ENCODE measurements at places on chromosomes 12 and 14.

- DNase-seq: no peak
These were observed 97.4 kb downstream of the KICS2 start for GRCh38 chr12:64124511-64125197.

GRCh38 chr14:32303865-32304264, 25.2 kb upstream of the AKAP6 start:
- no peak for DNase-seq

DNA sequence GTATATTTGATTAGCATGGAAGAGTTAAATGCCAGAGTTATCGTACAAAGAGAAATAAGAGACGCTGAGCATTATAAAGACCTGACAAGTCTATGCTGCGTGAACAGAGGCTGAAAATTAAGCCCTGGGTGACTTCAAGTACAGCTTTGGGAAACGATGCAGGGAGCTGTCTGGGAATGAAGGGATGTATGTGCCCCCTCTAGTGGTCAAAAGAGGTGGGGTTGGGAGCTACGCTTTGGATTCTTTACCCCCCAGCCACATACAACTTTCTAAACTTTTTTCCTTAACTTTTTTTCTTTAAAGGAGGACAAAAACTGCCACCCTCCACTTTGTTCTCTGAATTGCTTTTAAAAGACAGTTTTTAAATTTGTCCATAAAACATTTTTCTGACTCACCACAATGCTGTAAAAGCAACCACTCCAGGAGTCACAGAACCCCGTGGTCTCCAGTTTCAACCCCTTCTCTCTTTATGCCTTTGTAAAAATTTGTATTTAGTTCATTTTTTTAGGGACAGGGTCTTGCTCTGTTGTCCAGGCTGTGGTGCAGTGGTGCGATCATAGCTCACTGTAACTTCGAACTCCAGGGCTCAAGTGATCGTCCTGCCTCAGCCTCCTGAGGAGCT, 59.4 kb downstream of the ZNF664 start:
- no peak for DNase-seq

GRCh38 chr14:77194706-77195105, 13.1 kb downstream of the TMEM63C start:
- no peak for DNase-seq

DNA sequence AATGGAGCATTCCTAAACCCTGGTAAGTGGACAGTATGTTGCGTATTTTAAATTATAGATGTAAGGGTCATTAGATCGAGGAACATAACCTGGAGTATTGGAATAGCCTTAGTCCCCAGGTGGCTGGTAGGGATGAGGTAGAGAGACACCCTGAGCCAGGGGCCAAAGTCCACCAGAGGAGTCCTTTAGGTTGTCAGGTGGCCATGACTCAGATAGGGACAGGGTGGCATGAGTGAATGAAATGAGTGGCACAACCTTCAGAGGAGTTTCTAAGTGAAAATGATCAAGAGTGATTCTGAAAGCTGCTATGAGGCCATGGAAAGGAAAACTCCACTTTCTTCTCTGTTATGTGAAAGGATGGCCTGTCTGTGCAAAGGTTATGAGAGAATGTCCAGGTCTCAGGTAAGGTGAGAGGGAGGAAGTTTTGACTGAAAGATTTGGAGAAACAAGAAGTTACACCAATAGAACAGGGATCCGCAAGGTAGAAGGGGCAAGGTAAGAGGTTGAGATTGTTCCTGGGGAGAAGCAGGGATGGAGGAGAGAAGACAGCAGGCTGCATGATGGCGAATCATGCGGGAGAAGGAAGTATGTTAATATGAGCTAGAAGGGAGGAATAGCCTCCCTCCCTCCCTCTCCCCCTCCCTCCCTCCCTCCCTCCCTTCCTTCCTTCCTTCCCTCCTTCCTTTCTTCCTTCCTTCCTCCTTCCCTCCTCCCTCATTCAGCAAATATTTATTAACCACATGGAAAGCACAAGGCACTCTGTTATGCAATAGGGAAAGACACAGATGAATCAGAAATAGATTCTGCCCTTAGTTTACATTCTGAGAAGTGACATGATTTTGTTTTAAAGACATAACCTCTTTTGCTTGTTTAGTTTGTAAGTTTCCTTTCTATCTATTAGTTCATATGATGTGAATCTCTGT, 14.0 kb upstream of the RIPK3 start:
- no peak for DNase-seq

DNA sequence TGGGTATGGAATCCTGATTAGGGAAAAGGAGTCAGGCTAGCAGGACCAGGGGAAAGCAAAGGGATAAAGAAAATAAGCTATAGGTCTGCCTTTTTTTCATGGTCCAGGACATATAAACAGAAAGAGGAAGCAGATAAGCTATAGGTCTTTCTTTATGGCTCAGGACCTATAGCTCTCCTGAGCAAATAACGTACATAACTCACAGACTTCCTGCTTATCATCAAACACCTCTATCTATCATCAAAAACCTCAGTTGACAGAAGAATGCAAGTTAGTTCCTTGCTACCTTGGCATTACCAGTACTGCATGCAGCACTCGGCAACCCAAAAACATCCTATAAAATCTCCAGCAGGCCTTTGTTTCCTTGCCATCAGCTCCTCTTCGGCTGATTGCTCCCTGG, 238.7 kb upstream of the OR4E1 start:
- DNase-seq: no peak

Measured in ascending aorta (tissue), 2 donors.